ENCODE measurements at places on chromosomes 2 and 18.

GRCh38 chr2:15732341-15733077 is 140.8 kb downstream of the DDX1 start:
- DNase-seq = no peak

- DNase-seq = no peak
Observed at GRCh38 chr2:202127687-202128331, 54.8 kb downstream of the KIAA2012 start.

DNA sequence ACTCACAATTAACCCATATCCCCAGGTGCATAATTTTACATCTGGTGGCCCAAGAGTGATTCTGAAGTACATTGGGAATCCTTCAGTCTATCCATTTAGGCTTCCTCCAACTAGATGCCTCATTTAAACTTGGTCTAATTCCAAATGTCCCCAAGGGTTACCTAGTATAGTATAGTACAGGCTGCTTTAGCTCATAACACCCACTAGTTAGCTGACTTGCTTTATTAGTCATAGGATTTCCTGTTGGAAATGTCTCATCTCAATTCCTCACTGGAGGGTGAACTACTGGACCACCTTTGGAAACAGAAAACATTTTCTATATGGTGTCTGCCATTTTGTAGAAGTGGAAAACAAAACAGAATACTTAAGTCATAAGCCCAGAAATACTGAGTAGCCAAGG is 202.5 kb upstream of the SESTD1 start:
- no peak for DNase-seq

GRCh38 chr18:45571714-45572113 is 43.6 kb upstream of the SLC14A2 start:
- no peak for DNase-seq

DNA sequence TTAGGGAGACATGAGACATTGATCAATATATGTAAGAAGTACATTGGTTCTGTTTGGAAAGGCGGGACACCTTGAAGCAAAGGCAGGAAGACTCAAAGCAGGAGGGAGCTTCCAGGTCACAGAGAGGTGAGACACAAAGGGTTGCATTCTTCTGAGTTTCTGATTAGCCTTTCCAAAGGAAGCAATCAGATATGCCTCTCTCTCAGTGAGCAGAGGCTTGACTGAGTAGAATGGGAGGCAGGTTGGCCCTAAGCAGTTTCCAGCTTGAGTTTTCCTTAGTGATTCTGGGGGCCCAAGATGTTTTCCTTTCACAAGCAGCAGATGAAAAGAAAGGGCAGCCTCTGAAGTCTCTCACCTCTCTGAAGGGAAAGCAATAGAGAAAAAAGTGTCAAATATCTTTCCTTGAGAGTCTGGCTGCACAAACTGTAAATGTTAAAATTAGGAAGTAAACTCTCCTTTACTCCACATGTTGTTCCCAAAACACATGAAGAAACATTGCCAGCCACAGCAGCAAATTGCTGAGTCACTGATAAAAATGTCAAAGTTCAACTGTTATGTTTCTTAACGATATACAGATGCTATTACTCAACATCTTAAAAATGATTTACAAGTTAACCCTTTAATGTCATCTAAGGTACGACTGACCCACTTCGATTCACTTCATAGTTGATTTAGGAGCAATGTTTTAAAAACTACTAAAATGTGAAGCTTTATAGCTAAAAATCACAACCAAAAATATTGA is 40.3 kb downstream of the CYB5A start:
- DNase-seq = peak; percentile 80

GRCh38 chr18:54860941-54861340 is 32.7 kb downstream of the RAB27B start:
- no peak for DNase-seq

- DNase-seq = no peak
Observed at GRCh38 chr2:9696731-9697130, 65.9 kb upstream of the YWHAQ start.

DNA sequence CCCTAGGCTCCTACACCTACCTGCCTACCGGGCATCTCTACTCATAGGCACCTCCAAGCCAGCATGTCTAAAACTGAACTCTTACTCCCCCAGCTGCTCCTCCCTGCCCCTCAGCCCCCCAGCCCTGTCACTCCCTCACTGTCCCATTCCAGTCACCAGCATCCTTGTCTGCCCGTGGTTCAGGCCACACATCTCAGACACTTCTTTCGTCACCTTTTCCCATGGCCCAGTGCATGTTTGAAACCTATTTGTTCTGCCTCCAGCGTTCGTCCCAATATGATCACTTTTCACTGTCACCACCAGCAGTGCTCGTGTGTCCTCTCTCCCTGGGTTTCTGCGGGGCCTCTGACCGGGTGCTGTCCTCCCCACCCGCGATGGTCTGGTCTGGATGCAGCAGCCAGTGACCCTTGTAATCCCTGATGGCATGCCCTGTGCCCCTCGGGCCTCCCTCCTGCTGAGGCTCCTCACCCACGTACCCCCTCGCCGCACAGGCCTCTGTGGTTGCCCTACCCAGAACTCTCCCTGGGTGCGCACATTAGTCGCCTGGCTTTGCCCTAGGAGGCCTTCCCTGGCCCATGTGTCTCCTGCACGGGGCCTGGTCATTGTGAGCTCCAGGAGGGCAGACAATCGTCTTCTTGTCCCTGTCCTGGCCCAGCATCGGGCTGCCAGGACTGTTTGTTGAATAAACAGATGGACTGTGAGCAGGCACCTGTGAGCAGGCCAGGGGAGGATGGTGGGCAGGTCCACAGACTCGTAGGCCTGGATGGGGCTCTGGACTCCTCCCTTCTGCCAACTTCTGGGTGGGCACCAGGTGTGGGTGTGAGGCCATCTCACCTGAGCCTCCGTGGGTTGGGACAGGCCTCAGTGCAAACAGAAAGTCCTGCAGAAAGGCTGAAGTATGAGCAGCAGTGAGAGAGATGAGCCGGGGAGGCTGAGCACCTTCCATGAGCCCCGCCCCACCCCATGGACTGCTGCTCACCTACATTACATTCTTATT is 15.5 kb downstream of the LDLRAD4 start:
- DNase-seq = no peak

- no peak for DNase-seq
Observed at GRCh38 chr2:118613737-118614136, 233.7 kb downstream of the EN1 start.

- no peak for DNase-seq
Observed at GRCh38 chr2:104430359-104430740, 423.6 kb upstream of the POU3F3 start.

- DNase-seq = peak; percentile 92
Observed at GRCh38 chr2:118940486-118941120, 1.4 kb upstream of the MARCO start.

- DNase-seq = no peak
Observed at GRCh38 chr2:219446101-219446504, 11.5 kb downstream of the SPEG start.

Measured in inflammatory macrophage treated with lipopolysaccharide for 1 hour (primary cell).